Stimulated activated naive CD4-positive, alpha-beta T cell treated with Interleukin-2 at 50 U/mL for 16 hours (primary cell): ENCODE measurements at places on chromosomes 7 and 10.

- no peak for DNase-seq
Measured at GRCh38 chr7:58086461-58086860, 636.5 kb downstream of the ZNF716 start.

DNA sequence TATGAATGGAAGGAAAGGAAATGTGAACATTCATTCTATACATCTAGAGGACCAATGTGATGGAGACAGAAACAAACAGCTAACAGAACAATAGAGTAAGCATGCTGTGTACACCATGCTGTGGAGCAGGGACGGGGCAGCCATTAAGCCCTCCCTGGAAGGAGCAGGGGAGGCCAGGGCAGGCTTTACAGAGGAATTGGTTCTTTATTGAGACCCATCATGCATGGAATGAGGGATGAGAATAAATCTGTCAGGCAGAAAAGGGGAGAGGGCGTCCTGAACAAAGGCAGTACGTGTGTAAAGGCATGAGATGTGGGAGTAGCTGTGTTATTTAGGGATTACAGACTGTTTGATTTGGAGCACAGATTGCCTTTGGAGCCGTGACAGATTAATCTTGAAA lies 35.2 kb downstream of the STK17A start:
- no peak for DNase-seq

- no peak for DNase-seq
Measured at GRCh38 chr7:99267481-99267840, 5.2 kb upstream of the MYH16 start.

GRCh38 chr10:121244818-121245217 lies 353.4 kb downstream of the FGFR2 start:
- DNase-seq: no peak

DNA sequence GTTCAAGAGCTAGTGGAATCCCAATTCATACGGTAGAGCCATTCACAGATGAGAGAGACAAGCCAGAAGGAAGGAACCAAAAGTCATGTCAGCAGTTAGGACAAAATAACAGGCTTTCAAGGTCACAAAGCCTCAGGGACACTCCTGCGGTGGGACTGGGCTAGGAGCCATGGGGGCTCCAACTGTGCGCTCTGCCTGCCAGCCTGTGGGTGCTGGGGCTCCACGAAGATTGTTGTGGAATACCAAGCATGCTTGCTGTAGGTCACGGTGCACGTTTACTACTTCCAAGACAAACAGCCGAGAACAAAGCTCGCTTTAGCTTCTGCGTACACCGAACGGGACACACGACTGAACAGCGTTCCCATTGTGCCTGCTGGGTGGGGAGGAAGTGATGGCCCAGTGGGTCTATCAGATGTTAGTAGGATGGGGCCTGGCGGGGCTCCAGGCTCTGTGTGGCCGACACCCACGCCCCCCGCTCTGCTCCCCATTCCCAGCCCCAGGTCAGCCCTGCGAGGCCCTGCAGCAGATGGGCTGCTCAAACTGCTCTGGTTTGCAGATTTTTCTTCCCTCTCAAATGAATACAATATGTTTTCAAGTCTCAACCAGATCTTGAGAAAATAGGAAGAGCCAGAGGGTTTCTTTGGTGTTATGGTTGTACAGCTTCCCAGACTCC lies 158.9 kb downstream of the EGFR start:
- no peak for DNase-seq

GRCh38 chr10:69573056-69573806 lies at the start of gene NEUROG3:
Gene NEUROG3 (minus strand): TSS chr10:69573422. CDS start chr10:69573043, 379 bp downstream.
- DNase-seq: no peak

GRCh38 chr7:152312316-152312715 lies 123.5 kb downstream of the KMT2C start:
- DNase-seq: no peak

- DNase-seq: no peak
Measured at GRCh38 chr10:100836891-100837290, 75.9 kb upstream of the SLF2 start.

- DNase-seq: no peak
Measured at GRCh38 chr7:28481091-28481926, 69.0 kb downstream of the CREB5 start.

- DNase-seq: no peak
Measured at GRCh38 chr10:105698592-105698991, 1057.5 kb downstream of the SORCS3 start.

DNA sequence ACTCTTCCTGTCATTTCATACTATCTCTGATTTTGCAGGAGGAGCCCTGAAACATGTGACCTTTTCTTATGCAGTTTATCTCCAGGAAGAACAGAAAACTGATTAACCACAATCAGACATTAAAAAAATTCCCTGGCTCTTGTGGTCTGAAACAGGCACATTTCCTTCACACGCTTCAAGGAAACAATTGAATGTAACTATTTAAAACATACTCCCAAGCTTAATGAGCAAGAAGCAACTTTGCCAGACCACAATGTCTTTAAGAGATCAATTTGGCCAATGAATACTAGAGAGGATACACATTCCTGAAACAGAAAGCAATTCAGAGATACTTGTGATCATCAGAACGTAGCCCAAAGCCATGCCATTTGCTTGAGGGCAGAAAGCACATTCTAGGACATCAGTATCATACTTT lies 65.8 kb downstream of the PIP4K2A start:
- DNase-seq: no peak

- no peak for DNase-seq
Measured at GRCh38 chr7:133682364-133683181, 429.7 kb downstream of the EXOC4 start.

GRCh38 chr10:74008212-74008731 lies 10.4 kb downstream of the VCL start:
- DNase-seq: no peak

- no peak for DNase-seq
Measured at GRCh38 chr7:122198581-122198980, 54.5 kb upstream of the AASS start.

GRCh38 chr10:100939763-100940344 lies 27.1 kb downstream of the SLF2 start:
- no peak for DNase-seq

- no peak for DNase-seq
Measured at GRCh38 chr7:37318541-37318940, 130.1 kb downstream of the ELMO1 start.
